Spleen (tissue), 13 donors: ENCODE measurements at places on chromosomes 16 and 17.

GRCh38 chr17:31820691-31821435, 38.2 kb downstream of the COPRS start:
- DNase-seq, result no peak

DNA sequence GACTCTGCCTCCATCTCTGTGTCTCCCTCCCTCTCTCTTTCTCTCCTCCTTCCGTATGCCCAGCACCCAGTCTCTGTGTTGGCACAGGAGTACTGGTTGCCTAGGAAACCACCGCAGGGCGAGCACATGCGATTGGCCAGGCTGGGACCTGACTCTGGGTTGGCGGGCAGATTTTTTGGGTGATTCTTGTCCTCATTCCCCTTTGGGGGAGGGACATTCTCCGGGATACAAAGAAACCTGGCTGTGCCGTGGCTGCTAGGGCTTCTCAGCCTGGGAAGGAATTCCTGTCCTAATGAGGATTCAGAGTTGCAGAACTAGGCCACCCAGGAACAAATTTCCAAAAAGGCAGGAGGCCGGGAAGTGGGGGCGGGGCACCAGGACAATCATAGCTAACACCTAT, 168.9 kb downstream of the SHISA9 start:
- DNase-seq, result no peak

GRCh38 chr17:77733576-77734296, 224.8 kb upstream of the TNRC6C start:
- no peak for DNase-seq

GRCh38 chr17:47924785-47925677, 16.3 kb upstream of the PNPO start:
- DNase-seq, result no peak

- DNase-seq, result no peak
These were observed 8.9 kb downstream of the C17orf78 start for GRCh38 chr17:37384560-37385149.

DNA sequence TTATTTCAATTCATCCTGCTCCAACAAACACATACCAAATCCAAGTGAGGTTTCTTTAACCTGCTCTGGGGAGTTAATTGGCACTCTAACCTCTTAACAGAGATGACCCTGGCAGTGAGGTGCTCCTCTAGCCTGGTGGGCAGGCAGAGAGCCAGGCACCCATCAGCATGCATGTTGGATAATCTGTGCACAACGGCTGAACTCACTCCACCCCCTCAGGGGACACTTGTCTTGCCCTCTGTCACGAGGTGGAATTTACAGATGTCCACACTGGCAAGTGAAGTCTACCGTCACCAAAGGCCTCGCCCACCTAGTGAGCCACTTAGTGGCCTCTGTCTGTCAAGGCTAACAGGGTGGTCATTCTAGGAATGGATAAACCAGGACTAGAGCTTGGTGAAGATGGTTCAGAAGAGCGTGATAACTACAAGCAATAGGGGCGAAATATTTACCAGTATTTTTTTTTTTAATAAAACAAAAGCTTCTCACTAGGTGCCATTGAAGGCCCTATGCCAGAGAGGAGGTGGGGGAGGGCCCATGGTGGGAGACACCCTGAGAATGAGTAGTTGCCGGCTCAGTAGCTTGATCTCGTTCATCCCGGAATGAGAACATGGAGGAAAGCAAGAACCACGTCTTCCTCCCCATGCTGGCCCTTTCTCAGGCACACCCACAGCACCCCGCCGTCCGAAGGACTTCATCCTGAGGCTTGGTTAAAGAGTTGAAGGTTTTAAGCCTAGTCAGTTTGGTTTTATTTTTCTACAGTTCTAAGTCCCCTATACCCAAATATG, 25.2 kb downstream of the PLD6 start:
- no peak for DNase-seq

DNA sequence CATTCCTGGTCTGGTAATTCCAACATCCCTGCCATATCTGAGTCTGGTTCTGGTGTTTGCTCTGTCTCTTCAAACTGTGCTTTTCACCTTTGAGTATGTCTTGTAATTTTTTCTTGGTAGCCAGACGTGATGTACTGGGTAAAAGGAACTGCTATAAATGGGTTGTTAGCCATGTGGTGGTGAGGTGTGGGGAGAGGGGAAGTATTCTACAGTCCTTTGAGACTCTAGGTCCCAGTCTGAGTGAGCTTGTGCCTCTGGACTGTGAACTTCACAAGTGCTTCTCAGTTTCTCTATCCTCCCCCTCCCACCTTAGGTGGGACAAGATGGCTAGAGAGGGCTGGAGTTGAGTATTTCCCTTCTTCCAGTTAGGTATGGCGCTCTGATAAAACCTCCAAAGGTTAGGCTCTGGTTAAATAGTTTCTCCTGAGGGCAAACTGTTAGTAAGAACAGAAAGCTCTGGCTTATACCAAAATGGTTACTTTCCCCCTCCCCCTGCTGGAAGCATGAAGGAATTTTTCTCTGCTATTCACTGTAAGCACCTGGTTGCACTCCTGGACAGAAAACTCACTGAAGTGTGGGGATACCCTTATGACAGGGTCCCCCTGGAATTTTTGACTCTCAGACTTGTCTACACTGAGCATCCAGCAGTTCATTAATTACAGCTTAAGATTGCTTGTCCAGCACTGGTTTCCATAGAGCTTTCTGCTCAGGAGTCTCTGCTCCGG, 87.8 kb downstream of the MARCHF10 start:
- no peak for DNase-seq

GRCh38 chr16:5709889-5710288, 612.3 kb upstream of the EEF2KMT start:
- no peak for DNase-seq

GRCh38 chr17:81340607-81341515, 45.8 kb upstream of the SLC38A10 start:
- peak; percentile 75 for DNase-seq

DNA sequence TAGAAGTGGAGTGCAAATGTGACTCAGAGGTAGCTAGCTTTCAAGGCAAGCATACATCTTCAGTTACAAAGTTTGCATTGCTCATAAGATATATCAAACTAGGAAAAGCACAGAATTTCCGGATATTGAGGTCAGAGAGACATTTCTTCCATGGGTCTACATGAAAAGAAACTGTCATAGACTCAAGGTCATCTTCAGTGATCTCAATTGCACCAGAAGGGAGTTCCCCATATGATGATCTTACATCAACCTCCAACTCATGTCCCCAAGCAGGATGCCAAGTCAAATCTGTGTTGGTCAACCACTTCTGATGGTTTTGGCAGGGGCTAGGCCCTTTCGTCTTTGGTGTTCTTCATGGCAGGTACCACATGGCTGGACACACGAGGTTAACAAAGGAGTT, 459.9 kb upstream of the MAF start:
- no peak for DNase-seq

- no peak for DNase-seq
These were observed 174.3 kb upstream of the NLRP1 start for GRCh38 chr17:5758651-5759050.

DNA sequence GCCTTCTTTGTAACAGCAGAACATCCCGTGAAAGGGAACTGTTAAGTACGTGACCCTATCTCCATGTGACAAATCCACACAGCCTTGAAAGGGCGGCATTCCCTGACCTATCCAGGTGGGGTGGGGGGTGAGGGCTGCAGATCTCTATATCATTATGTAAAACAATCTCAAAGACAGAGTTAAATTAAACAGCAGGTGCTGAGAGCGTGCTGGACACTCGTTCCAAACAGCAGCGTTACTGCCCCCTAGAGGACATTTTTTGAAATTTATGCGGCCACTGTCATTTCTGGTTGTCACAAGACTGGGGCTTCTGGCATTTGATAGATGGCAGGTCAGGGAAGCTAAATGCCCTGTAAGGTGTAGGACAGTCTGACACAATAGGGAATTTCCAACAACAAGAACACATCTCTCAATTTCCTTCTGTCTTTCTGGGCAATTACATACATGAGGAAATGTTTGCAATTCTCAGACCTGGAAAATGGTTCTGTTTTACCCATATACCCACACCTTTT, 6.7 kb upstream of the SLC25A39 start:
- peak; percentile 77 for DNase-seq

- no peak for DNase-seq
These were observed 122.5 kb downstream of the ZNF423 start for GRCh38 chr16:49733313-49734009.

DNA sequence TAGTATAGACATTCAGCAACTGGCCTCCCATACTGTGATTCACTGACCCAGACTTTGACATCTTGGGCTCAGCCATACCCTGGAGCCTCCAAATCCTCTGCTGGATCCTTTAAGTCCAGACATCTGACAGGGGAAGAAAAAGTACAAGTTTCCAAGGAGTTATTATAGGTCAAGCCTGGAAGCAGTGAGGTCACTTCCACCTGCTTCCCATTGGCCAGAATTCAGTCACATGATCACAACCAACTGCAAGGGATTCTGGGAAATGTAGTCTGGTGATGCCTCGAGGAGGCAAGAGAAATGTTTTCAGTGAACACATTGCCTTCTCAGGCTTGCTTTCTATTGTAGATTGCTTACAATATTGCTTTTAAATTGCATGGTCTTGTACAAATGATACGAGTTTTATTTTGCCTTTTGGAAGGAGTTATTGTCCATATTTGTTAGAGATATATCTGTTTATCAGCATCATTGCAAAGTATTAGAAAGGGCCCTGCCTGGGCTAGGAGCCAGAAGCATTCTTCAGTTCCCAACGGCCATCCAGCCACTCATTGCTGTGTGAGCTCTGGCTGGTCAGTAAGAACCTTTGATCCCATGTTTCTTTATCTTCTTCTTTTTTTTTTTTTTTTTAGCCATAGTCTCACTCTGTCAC, 696.9 kb downstream of the WWOX start:
- no peak for DNase-seq

- DNase-seq, result no peak
These were observed 64.1 kb downstream of the RMI2 start for GRCh38 chr16:11409398-11409797.

DNA sequence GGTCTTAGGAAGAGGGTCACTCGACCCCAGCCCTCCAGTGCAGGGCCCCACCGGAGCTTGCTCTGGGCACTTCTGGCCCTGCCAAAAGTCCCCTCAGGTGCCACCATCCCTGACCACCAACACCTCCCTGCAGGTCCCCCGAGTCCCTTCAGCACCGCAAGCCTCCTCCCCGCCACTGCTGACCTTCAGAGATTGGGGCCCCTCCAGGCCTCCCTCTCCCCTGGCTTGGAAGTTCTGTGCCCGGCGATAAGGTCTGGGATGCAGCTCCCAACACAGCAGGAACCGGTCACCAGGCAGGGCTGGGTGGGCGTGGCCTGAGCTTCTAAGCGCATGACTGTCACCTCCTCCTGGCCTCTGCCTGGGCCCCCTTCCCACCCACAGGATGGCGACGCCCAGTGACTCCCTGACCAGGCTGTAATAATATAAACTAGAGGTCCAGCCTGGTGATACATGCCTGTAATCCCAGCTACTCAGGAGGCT, 11.2 kb downstream of the PIEZO1 start:
- DNase-seq, result no peak

DNA sequence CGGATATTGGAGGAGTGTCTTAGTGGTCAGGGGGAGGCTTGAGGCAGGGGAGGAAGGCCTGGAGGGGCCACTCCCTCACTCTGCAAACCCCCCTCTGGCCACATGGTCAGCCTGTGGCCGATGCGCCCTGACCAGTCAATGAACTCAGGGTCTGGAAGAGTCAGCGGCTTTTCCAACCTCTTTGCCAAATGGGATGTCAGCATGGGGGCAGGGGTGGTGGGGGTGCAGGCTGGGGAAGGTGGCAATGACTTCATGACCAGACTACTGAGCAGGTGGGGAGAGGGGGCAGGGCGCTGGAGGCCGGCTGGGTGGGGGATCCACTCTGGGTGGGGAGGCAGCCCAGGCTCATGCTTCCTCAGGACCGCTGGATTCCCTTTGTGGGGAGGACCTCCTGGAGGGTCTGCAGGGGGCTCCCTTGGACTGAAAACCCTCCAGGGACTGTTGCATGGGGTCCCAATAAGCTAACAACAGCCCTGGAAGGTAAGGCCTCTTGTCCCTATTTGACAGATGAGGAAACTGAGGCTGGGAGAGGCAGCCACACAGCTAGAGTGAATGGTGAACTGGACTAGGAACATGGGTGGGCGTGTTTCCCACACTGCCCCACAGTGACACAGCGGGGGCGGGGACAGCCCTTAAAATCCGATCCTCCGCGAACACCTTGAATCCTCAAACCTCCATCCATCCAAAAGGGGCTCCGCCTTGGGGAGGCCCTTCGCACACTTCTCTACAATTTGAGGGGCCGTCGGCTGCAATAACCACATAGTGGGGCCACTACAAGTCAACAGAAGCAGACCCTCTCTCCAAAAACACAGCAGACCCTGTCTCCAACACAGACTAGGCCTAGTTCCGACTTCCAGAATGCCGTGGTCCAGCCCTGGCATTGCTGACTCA, 81.0 kb upstream of the TOB1 start:
- no peak for DNase-seq

DNA sequence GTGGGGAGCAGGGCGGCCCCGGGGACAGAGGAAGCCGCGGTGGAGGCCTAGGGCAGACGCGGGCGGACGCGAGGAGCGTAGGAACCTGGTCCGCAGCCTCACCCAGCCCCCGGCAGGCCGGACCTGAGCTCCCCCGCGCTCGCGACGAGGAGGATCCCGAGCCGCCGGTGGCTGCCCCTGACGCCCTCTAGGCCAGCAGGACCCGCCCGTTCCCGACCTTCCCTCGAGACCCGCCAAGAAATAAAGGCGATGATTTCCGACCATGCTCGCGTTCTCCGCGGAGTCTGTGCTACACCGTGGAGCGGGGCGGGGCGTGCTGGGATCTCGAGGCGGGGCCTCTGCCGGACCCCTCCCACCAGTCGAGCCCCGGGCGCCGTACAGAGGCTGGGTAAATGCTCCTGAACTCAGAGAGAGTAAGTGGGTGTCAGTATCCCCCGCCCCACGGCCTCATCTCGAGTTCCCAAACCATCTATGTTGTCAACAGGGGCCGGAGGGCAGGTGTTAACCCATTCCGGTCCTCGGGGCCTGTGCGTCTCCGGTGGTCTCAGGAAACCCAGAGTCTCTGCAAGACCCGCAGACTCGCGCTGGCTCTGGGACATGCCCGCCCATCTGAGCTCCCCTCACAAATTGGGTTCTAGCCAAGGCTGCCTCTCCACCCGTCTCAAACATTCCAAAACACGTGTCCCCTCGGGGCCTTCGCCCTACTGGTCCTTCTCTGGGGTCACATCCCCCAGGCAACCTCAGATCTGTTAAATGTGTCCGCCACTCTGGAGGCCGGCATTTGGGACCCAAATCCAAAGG, 13.7 kb downstream of the SYCE1L start:
- DNase-seq, result peak; percentile 93

GRCh38 chr17:48711128-48711527, 11.2 kb downstream of the PRAC1 start:
- DNase-seq, result no peak

GRCh38 chr17:2282297-2282873, 21.2 kb downstream of the SMG6 start:
- DNase-seq, result no peak

- no peak for DNase-seq
These were observed 17.4 kb downstream of the IST1 start for GRCh38 chr16:71912534-71913275.
